ENCODE measurements at places on chromosomes 4 and X.

DNA sequence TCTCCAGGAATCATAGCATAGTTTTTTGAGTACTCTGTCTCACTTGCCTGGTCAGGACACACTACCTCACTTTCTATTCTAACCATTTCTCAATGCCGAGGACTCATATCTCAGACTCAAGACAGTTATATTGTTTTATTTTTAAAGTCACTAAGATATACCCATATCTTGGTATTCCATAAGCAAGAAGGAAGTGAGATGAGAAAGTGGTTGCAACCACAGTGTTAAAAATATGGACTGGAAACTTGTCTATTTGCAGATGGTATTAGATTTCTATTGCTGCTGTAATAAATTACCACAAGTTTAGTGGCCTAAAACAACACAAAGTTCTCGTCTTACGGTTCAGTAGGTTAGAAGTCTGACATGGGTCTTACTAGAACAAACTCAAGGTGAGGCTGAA lies 344.8 kb upstream of the MAGEB2 start:
- DNase-seq = no peak

DNA sequence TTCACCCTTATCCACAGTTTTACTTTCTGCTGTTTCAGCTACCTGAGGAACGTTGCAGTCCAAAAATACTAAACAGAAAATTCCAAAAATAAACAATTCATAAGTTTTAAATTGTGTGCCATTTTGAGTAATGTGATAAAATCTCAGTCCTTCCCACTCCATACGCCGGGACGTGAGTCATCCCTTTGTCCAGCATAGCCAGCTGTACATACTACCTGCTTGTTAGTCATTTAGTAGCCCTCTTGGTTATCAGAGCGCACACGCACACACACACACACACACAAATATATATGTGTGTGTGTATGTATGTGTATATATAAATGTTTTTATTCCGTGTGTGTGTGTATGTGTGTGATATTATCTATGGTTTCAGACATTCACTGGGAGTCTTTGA lies 4.8 kb upstream of the CCSER1 start:
- no peak for DNase-seq

GRCh38 chr4:87058356-87059073 lies 123.7 kb downstream of the AFF1 start:
- DNase-seq = no peak

DNA sequence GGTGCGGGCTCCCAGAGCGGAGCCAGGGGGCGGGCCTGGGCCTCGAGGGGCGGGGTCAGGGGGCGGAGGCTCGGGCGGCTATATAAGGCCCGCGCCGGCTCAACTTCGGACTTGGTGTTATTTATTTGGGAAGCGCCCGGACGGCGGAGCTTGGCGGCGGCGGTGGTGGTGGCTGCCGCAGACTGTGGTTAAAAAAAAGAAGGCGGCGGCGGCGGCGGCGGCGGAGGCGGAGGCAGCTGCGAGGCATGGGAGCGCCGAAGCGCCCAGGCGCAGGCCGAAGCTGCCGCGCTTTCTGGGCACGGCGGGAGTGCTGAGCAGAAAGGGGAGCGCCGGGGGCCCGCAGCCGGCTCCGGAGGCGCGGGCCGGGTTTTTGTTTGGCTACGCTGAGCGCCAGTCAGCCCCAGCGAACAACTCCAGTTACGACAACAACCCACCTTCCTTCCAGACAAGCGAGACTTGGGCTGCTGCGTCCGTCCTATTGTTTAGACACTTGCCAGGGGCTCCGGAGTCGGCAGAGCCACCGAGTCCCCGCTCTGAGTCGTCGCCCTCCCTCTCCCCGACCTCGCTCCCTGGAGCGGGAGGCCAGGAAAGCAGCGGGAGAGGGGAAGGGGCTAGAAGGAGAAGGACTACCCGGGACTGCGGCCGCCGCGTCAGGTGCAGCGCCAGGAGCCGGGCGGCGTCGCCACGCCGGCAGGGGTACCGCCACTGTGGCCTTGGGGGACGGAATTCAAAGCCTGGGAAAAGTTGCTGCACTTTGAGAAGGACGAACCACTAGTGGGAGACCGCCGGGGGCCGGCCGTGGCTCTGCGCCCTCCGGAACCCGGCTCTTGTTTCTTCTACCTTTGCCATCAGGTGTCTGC lies at the start of gene SLIT2:
Gene SLIT2 (plus strand): TSS at position 110 of the 860 bp plus-strand sequence. CDS start 1,911 bp downstream, outside the sequence.
- peak; percentile 61 for DNase-seq

DNA sequence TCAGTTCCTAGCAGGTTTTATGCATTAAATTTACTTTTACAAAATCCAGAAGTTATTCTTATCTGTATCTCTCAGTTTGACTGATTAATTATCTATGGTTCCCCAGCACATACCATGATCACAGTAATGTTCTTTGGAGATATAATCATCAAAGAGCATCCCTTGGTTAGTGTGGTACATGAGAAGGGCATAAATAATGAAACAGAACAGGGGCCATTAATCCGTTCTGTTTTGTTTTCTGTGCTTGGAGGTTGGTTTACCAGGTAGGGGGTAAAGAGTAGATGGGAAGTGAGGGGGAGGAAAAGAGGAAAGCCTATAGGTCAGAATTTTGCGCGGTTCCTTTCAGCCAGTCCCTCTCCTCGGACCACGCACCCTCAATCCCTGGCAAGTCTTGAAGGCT lies 718.7 kb upstream of the TENM3 start:
- no peak for DNase-seq

- DNase-seq = no peak
Observed at GRCh38 chr4:61540944-61541343, 340.8 kb downstream of the ADGRL3 start.

Data from amniotic stem cell (primary cell).